ENCODE measurements at places on chromosomes 2 and 18.

DNA sequence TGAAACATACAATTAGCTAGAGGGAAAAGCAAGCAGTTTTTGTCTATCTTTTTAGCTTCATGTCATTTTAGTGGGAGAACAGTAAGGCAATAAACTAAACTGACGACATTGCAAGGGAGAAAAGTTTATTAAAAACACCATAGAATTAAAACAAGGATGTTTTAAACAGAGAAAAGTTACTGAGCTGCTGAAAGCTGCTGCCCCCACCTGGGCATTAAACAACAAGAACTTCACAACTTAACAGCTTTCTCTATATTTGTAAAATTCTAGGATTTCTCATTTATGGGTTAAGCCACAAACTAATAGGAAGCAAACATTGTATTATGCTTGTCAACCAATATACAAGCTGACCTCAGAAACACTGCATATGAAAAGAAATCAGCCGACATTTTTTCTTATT, 289.2 kb downstream of the ERBB4 start:
- DNase-seq: no peak

DNA sequence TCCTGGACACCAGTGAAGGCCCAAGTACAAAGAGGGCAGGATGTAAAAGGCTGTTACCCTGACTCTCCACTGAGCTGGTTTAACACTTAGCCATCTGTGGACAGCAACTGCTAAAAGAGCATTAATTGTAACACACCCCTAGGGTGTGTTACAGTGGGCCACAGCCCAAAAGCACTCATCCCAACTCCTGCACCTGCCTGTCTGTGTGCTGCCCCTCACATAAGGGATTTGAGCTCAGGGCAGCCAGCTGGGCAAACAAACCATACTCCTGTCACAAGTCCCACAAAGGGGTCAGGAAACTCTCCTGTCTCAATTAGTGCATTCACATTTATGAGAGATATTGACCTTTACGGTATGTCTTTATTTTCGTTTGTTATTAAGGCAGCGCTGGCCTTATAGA, 833.1 kb upstream of the NXPH2 start:
- DNase-seq: no peak

GRCh38 chr2:121485039-121485438, 45.6 kb upstream of the RNU4ATAC start:
- DNase-seq: no peak

DNA sequence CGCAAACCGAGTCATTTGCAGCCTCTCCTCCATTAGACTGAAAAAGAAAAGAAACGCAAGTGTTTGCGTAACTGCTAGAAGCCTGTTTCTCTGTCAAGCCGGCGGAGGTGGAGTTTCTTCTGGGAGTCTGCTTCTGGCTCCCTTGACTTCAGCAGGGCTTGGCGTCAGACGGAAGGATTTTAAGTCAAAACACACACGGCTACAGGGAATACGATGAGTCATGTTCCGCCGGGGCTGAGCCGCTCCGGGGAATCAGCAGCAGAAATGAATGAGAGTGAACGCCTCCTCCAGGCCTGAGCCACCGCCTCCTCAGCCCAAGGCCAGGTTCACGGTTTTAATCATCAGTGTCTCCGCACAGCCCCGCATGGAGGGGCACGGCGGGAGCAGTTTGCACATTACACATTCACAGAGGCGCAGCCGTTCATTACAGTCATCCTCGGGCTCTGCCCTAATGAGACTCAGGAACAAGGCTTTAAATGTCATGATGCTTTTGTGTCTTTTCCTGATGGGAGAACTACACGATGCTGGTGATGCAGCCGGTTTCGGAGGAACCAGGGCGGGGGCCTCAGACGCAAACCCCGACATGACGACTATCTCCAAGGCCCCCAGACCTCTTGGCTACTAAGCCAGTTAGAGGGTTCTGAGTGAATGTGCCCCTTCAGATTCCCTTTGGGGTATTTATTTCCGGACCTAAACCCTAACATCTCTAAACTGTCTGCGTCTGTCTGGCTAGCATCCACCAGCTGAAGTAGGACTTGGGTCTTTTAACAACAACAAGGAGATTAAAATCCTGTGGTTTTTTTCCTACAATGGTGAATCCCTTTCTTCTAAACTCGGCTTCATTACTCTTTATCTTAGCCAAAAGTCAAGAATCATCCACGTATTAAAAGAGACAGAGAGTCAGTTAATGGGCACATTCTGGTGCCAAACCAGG, 11.1 kb upstream of the SCG2 start:
- no peak for DNase-seq

DNA sequence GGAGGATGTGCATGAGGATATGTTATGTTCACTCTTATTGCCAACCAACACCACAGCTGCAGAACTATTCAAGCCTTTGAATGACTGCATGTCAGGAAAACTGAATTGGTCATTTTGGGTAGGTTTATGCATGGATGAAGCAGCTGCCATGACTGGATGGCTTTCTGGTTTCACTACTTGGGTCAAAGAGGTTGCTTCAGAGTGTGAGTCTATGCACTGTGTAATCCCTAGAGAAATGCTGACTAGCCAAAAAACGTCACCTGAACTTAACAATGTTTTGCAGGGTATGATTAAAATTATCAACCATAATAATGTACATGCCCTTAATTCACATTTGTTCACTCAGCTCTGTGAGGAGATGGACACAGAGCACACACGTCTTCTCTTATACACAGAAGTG, 206.7 kb upstream of the RBBP8 start:
- DNase-seq: no peak

DNA sequence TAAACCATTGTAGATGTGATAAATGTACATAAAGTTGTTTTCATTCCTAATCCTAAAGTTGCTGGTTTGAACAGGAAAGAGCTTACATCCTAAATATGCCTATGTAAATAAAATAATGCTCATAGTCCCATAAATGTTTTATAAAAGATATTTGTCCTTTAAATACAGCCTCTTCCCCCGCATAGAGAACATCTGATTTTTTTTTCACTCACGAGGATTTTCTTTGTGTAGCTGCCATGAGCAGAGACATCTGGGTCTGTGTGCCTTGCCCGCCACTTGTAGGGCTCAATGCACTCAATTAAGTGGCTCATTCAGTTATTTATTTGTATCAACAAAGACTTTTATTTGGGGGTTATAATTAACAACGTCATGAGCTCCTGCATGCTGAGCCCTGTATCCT, 72.8 kb downstream of the SOWAHC start:
- DNase-seq: no peak

- no peak for DNase-seq
Measured at GRCh38 chr2:119415630-119416029, 16.0 kb upstream of the TMEM37 start.

- DNase-seq: no peak
Measured at GRCh38 chr2:73944714-73945113, 18.0 kb downstream of the DGUOK start.

DNA sequence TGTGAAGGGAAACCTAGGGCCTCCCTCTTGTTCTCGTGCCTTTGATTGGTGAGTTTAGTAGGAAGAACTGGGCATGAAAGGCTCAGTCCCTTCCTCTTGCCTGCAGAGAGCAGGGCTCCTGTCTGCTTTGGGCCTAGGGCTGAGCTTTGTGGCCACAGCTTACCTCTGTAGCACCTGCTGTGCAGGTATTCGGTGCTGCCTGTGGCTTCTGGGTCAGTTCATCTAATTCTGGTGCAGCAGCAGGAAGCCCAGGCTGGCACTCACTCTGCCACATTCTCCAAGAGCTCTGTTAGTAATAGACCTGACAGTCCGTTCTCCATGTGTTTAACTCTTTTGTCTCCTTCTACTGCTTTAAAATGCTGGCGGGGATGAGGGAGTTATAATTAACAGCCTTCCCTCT, 96.5 kb downstream of the DLGAP1 start:
- no peak for DNase-seq

- DNase-seq: no peak
Measured at GRCh38 chr2:135803278-135803677, 33.7 kb downstream of the LCT start.

GRCh38 chr2:170681311-170681710, 33.8 kb upstream of the SP5 start:
- DNase-seq: no peak

DNA sequence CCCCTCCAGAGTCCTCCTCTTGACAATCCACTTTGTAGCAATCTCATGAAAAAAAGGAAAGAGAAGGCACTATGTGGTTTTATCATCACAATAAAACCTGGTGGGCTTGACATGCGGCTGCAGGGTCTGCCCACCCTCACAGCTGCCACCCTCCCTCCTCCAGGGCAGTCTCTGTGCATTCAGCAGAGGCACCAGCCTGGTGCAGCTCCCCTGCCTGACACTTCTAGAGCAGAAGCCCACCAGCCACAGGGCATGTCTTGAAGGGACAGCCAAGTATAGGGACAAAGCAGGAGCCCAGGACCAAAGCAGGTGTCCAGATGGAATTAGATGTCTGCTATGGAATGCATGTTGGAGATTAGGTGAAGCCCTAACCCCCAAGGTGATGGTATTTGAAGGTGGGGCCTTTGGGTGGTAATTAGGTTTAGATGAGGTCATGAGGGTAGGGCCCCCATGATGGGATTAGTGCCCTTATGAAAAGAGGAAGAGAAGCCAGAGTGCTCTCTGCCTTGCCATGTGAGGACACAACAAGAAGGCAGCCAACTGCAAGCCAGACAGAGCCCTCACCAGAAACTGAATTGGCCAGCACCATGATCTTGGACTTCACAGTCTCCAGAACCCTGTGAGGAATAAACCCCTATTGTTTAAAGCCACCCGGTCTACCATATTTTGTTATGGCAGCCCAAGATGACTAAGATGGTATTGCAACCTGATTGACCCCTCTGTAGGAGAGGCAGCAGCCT, 86.9 kb downstream of the MCFD2 start:
- DNase-seq: no peak

- no peak for DNase-seq
Measured at GRCh38 chr18:28041366-28041765, 135.6 kb downstream of the CDH2 start.

DNA sequence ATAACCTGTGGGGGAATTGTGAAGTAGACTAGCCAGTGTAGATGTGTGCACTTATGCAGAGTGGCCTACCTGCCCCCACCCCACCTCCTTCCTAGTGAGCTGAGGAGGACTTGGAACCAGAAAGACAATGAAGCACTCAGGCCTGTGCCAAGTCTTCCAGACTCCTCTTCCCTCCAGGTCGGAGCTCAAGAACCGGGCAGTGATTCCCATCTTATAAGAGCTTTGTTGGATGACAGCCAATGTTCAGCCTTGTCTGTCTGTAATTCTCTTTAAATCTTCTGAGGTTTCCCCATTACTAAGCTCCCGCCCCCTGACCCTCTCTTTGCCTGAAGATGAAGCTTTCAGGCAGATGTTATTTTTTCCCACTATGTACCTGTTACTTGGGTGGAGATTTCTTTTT, 121.0 kb downstream of the SMAD2 start:
- DNase-seq: no peak

DNA sequence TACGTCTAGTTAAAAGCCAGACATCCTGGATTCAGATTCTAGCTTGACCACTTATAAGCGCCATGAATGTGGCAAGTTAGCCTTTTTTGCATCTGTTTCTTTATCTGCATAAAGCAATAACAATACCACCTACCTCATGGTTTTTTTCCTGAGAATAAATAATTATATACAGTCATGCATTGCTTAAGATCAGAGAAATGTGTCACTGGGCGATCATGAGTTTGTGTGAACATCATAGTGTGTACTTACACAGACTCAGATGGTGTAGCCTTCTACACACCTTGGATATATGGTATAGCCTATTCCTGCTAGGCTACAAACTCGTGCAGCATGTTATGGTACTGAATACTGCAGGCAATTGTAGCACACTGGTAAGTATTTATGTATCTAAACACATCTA, 84.7 kb upstream of the PELI1 start:
- DNase-seq: no peak

GRCh38 chr18:63892566-63892965, 5.1 kb downstream of the SERPINB2 start:
- no peak for DNase-seq

GRCh38 chr2:80545420-80546210, 241.1 kb upstream of the LRRTM1 start:
- no peak for DNase-seq

DNA sequence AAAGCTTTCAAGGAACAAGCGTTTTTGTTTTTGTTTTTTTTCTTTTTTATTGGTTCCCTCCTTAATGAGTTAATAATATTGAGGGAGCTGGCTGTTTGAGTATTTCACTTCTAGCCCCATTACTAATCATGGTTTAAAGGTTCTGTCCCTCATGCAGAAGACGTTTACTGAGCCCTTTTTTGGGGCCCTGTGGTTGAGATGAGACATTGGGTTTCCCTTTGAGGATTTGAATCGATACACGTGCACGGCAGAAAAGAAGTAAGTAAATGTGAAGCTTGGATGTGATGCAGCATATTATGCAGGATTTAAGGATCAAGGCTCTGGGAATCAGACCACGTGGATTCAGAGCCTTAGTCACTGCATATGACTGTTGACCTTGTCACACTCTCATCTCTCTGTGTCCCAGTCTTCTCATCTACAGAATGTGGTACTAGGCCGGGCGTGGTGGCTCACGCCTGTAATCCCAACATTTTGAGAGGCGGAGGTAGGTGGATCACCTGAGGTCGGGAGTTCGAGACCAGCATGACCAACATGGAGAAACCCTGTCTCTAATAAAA, 1.0 kb upstream of the CHST10 start:
- DNase-seq: no peak

DNA sequence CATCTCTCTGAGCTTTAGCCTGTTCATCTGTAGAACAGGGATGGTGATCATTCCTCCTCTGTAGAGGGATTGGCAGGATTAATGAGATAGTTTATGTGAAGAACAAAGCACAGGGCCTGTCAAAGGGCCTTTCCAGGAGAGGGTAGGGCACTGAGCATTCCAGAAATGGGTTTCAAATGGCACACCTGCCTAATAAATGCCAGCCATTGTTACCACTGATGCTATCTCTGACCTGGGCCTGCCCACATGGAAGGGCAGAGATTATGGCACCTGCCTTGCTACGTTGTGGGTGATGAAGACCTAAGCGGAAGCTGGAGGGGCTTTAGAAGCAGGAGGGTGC, 31.0 kb upstream of the GMPPA start:
- no peak for DNase-seq

DNA sequence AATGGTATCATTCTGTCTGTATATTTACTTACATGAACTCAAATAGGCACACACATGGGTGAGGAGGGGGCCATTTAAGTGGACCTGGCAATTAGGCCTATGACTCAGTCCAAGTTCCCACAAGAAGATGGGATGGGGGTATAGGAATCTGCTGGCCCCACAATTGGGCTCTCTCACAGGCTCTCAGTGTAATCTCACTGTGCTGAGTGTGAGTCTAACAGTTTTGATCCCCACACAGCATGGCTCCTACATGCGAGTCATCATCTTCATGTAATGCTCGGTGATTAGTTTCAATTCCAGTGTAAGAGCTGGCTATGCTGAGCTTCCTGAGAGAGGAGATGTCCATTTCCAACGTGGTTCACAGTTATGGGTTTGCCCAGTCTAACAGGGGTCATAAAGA, 114.0 kb downstream of the GATA6 start:
- DNase-seq: no peak

DNA sequence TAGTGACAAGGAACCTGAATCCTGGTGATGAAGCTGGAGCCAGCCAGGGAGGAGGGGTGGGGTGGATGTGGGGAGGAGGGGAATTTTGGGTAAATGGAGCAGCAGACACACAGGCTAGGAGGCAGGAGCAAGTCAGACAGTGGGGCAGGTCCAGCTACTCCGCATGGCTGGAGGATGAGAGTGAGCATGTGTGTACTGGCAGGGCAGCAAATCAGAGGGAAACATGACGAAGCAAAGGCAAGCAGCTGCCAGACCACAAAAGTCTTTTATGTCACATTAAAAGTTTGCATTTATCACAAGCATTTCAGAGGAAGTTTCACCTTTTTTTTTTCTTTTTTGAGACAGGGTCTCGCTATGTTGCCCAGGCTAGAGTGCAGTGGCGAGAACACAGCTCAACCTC, 11.9 kb upstream of the KIDINS220 start:
- DNase-seq: no peak
